ENCODE measurements at places on chromosomes 3 and 15.

- no peaks in the 10 kb centered on the region for H3K4me1 ChIP-seq
- no peak overlapping the region for H3K27ac ChIP-seq
- H3K36me3 ChIP-seq, result no peaks in the 10 kb centered on the region
- H3K4me3 ChIP-seq, result no peak overlapping the region
These were observed 337.5 kb downstream of the GAP43 start for GRCh38 chr3:115960799-115961198.

DNA sequence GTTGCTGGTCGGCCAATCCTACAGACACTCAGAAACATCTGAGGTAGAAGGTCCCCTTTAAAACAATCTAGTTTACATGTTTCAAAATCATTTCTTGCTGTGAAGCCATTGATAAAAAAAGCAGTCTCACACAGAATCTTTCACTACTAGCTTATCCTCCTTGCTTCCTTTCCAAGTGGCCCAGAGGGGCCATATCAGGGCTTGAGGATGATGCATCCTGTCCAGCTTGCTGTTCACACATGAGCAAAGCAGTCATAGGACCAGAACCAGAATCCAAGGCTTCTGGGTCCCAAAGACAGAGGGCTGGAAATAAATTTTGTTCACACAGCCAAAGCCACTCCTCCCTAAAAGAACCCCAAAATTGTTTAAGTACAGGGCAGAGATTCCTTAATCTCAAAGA lies 9.2 kb upstream of the LYZL4 start:
- H3K4me1 ChIP-seq, result no peaks in the 10 kb centered on the region
- H3K36me3 ChIP-seq, result no peaks in the 10 kb centered on the region
- DNase-seq, result no peak

- H3K27me3 ChIP-seq, result no peaks in the 10 kb centered on the region
- no peak overlapping the region for H3K4me3 ChIP-seq
- H3K36me3 ChIP-seq, result no peaks in the 10 kb centered on the region
- H3K27ac ChIP-seq, result no peak overlapping the region
These were observed 457.0 kb upstream of the ONECUT1 start for GRCh38 chr15:53247041-53247708.

GRCh38 chr15:64166102-64166890 lies 3.5 kb upstream of the PPIB start:
- peaks cover 5% of the 10 kb centered on the region for H3K36me3 ChIP-seq
- DNase-seq, result no peak
- peaks cover 8% of the 10 kb centered on the region for H3K4me1 ChIP-seq
- H3K27me3 ChIP-seq, result no peaks in the 10 kb centered on the region
- no peak overlapping the region for H3K27ac ChIP-seq

All from Panc1 (cell line).